ENCODE measurements at places on chromosomes 3 and 15.

DNA sequence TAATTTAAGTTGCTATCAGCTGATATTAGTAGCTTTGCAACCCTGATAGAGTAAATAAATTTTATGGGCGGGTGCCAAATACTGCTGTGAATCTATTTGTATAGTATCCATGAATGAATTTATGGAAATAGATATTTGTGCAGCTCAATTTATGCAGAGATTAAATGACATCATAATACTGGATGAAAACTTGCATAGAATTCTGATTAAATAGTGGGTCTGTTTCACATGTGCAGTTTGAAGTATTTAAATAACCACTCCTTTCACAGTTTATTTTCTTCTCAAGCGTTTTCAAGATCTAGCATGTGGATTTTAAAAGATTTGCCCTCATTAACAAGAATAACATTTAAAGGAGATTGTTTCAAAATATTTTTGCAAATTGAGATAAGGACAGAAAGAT lies 70.0 kb downstream of the ECT2 start:
- DNase-seq = no peak

- no peak for DNase-seq
These were observed 96.3 kb downstream of the ZNF385D start for GRCh38 chr3:21654662-21655061.

GRCh38 chr3:185632996-185633395 lies 46.9 kb downstream of the SENP2 start:
- DNase-seq = no peak

DNA sequence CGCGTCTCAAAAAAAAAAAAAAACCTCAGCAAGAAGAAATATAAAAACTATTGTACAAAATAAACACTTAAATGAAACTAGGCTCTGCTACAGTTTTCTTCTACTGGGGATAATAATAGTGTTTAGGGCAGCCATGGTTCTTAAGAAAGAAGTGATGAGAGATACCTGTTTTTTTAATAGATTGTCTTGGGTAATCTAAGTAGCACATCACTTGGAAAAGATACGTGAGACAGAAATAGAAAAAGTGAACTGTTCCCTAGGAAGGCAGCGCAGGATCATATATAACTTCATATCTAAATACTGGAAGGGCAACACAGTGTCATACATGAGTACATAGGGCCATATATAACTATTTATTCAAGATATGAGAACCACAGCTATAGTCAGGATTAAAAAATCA lies 11.9 kb downstream of the GOLGB1 start:
- DNase-seq = no peak

GRCh38 chr15:22895465-22896190 lies 57.2 kb downstream of the NIPA2 start:
- DNase-seq = no peak

- no peak for DNase-seq
These were observed 3.4 kb downstream of the FYCO1 start for GRCh38 chr3:45992133-45992729.

- DNase-seq = no peak
These were observed 87.3 kb downstream of the SMAD6 start for GRCh38 chr15:66789029-66790025.

GRCh38 chr3:45479621-45480035 lies 91.3 kb downstream of the LARS2 start:
- DNase-seq = no peak

DNA sequence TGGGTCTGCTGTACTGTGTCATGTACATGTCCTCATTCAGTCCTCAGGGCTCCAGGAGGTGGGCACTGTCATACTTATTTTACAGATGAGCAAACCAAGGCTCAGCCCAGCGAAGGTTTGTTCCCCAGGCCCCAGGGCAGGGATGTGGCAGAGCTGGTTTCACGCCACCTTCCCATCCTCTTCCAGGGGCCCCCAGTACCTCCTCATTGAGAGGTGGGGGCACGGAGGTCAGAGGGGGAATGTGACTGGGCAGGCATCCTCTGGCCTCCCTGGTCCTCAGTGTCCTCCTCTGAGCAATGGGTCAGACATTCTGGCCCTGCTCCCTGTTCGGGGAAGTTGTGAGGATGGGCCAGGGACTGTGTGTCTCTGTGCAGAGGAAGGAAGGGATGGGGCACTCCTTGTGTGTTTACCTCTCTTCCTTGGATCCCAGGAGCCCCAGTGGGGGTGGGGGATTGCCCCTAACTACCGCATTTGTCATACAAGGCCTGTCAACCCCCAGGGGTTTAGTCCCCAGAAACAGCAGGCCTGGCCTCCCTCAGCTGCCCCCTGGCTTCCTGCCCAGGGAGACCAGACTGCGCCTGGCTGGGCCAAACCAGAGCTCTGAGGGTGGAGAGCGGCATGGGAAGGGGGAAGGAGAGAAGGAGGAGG lies 65.9 kb upstream of the LCTL start:
- no peak for DNase-seq

GRCh38 chr3:132659000-132659364 lies 627 bp downstream of the ACAD11 start:
- no peak for DNase-seq

DNA sequence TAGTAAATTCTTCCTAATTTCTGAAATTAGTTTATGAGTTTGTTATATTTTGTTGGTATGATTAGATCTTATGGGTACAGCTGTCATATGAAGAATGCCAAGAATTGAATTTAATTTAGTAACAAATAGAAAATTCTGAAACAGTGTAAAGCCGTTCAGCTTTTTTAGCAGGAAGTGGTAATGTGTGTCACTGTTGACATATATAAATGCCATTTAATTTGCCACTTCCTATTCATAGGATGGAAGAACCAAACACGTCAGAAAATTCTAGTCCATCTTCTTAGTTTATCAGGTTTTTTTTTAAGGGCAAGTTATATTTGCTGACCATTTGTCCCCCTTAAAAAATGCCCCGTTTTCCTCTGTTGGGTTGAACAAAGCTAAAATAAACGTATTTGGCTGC lies 43.0 kb downstream of the RAB8B start:
- no peak for DNase-seq

GRCh38 chr3:15979495-15979894 lies 181.7 kb upstream of the ANKRD28 start:
- DNase-seq = no peak

Measured in stimulated activated CD4-positive, alpha-beta T cell treated with anti-CD3 and anti-CD28 coated beads, Interleukin-15, amount 100 ng/mL, for 1 hour (primary cell).